ENCODE measurements at places on chromosomes 7 and 10.

DNA sequence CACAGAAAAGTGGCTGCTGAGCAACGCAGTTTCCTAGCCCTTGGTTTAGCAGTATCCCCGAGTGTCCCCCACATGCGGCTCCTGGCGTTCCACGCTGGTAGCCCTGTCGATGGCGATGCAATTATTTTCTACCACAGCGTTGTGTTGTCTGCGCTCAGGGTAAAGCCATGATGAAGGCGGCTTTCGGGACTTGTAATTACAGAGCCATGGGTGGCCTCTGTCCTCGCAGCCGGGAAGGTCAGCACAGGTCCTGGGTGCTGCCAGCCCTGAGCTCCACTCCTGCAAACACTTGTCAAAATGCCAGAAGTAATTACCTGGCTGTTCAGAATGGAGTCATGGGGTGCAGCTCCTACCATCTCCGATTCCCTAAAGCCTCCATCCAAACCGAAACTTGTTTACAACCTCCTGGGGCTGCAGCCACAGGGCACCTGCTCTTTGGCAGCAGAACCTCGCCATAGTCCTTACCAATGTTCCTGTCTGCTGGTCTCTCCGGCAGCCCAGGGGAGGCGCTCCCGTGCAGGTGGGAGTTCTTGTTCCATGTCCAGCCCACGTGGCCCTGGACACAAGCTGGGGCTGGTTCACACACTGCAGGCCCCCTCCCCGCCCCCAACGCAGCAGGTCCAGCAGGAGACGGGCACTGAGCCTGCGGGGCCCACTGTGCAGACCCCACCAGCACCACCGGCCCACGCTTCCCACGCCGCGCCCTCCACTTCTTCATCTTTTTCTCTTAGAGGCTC lies 512.6 kb downstream of the PTPRN2 start:
- DNase-seq: no peak

DNA sequence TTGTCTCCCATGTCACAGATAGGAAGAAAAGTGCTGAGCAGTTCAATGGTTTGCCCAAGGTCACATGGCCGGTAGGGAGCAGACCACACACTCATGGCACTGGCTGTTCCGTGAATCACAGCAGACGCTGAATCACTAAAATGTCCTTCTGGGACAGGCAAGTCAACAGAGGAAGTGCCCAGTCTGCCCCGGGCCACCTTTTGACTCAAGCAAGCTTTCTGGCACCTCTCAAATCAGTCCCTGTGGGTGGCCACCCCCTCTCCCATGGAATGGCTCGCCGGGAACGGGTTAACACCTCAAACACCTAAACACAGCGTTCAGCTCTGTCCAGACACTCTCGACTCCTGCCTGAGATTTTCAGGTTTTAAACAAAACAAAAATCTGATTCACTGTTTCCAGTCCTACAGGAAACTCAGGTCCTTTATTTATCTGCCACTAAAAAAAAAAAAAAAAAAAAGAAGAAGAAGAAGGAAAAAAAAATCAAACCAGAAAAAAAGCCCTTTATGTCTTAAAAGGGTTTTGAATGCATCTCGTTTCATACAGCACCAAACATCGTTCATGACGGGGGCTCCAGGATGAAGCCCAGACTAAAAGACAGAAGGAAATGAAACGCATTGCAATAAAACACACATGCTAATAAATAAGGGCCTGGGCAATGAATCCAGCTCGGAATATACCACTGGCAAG lies 15.5 kb downstream of the CARD11 start:
- DNase-seq: no peak

DNA sequence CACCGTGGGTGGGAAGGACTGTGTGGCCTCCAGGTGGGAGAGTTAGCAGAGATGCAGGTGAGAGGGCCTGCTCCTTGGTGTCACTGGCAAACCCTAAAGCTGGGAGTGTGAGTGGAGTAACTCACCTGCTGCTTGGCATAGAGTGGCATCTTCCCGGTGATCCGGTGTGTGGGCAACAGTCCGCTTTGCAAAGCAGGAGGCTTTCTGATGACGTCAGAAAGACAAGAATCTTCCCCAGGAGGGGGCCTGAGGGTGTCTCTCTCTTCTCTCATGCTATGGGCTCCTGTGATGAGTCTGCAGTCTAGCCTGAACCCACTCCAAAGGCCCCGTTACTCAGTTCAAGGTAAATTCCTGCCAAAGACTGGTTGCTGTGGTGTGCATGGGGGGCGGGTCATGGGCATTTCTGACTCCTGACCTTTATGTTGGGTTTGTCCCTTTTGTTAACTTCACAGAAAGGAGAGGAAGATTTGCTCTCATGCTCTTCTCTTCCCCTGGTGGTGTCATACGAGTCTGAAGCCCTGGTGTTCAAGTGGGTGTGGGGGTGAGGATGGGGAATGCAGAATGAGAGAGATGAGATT lies 187.9 kb downstream of the GATA3 start:
- DNase-seq: no peak

GRCh38 chr10:29784175-29784773 lies 149.5 kb upstream of the SVIL start:
- DNase-seq: peak; percentile 98

DNA sequence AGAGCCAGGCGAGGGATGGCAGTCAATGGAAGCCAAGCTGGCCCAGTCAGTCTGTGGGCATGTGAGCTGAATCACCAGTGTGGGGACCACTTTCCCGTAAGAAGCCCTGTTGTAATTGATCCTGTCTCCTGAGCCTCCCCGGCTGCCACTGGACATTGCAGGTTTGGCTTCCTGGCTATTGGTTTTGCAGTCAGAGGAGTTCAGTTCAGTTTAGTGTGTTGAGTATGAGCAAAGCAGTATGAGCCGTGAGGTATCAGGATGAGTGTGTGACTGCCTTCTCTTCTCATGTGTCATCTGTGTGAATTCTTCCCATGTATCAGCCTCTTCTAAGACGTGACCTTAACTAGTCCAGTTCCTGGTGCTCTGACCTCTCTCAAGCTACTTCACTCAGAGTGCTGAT lies 227.4 kb downstream of the PRKG1 start:
- no peak for DNase-seq

GRCh38 chr10:118840071-118840775 lies 85.5 kb upstream of the CACUL1 start:
- no peak for DNase-seq

- no peak for DNase-seq
Measured at GRCh38 chr7:71348821-71349681, 217.1 kb downstream of the GALNT17 start.

- DNase-seq: no peak
Measured at GRCh38 chr7:22864301-22864700, 41.7 kb upstream of the TOMM7 start.

- DNase-seq: no peak
Measured at GRCh38 chr7:31646942-31647341, 40.1 kb upstream of the PPP1R17 start.

DNA sequence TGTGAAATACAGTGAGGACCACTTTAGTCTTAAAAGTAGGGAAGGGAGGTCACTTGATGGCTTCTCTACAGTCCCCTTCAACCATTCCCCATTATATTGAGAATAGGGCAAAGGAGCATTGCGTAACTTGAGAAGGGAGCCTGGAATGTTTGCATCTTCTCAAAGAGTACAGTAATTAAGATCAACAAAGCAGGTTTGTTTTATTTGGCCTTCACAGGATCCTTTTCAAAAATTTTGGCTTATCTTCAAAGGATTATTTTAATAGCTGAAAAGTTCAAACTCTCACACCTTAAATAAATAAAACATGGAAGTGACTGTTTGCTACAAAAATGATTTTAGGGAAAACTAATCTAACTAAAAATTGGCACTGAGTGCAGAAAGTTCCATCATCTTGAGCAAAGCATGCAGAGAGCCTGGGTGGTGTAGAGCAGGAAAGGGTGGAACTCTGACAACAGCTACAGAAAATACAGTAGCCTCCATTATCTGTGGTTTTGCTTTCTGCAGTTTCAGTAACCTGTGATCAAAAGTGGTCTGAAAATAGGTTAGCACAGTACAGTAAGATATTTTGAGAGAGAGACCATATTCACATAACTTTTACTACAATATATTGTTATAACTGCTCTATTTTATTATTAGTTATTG lies 214.0 kb downstream of the MDFIC start:
- no peak for DNase-seq

DNA sequence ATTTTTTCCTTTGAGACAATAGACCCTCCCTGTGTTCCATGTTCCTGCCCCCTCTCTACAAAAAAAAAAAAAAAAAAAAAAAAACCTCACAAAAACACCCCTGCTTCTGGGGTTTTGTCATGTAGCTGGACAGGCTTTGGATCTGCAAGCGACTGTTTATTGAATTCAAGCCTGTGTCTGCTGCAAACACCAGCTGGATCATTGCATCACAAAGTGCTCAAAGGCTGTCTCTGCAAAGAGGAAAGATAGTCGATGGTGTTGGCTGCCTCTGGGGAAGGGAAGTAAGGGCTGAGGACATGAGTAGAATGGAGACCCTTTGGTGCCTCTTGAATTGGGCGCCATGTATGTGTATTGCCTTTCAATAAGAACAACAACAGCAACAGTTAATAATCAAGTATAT lies 471.2 kb downstream of the PLXNA4 start:
- DNase-seq: no peak

GRCh38 chr10:6014241-6014761 lies 37.0 kb upstream of the IL15RA start:
- DNase-seq: no peak

DNA sequence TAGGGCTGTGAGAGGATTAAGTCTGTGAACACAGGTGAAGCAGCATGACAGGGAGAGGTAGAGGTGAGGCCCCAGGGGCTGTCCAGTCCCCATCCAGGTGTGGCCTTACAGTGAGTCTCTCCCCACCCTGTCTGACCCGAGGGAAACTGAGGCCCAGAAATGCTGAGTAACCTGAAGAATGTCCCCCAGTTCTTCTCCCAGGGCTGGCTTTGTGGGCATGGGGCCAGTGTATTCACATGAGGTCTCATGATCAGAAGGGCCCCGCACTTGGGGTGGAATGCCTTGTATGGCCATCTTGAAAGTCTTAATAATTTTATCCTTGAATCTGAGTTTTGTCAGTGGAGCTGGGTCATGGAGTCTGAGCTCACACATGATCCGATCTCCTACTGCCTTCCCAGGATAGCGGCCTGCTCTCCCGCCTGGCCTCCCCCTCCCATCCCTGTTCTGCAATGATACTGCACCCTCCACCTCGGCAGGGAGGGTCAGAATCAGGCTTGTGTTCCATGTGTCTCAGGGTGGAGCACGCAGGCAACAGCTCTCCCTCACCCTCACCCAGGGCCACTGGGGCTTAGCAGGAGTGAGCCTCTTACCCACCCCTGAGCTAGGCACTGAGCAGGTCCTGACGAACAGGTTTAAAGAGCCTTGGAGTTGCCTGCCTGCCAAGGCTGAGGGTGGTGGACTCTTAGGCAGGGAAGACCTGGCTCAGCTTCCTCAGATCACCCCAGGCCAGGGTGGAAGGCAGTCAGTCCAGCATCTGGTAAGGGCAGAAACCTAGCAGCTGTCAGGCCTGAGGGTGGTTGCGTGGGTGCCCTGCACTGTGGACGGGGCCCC lies 41.4 kb upstream of the NPFFR1 start:
- no peak for DNase-seq

DNA sequence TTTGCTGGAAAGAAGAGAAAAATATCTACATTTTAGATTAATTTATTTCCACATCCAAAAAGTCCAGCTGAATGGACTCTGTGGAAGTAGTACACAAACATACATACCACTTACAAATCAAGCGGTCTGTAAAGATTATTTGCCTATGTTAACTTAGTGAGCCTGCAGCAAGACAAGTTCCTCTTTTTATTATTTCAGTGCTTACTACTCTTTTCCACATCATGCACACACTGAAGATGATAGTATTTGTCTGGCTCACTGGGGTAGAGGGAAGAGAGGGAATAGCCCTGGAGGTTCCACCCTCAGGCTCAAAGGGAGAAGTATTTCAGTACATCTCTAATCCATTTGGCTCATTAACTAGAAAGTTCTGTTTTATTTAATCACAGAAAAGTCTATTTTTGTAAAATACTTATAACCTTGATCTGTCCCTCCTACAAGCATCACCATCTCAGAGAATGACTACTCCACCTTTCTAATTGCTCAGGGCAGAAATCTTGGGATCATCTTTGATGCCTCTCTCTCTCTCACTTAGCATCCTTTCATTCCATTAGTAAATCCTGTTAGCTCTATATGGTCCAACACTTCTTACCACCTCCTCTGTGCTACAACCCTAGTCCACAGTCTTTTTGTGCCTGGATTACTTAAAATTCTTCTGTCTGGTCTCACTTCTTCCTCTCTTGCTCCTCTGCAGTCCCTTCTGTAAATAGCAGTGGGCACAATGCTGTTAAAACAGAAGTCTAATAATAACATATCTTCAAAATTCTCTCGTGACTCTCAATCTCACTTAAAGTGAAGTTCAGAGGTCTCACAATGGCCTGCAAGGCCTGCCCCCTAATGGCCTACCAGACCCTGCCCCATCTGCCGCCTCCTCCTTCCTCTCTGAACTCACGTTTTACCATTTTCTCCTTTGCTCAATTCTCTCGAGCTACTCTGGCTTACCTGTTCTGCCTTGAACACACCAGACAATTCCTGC lies 64.3 kb upstream of the CCDC6 start:
- DNase-seq: no peak

DNA sequence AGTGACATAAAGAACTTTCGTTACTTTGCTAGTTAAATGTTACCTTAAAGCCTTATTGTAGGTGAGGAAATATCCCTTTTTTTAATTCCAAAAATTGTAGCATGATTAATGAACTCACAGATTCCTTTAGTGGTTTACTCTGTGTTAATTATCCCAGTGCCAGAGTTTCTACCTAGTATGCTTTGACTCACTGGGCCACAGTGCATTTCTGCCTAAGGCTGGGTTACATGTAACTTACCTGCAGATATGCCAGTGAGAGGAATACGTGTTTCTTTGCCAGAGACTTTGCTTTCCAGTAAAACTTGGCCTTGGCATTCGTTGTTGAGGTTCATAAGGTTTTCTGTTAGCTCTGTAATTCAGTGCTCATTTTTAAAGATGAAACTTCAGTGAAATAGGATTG lies 380.8 kb upstream of the LRGUK start:
- DNase-seq: no peak

DNA sequence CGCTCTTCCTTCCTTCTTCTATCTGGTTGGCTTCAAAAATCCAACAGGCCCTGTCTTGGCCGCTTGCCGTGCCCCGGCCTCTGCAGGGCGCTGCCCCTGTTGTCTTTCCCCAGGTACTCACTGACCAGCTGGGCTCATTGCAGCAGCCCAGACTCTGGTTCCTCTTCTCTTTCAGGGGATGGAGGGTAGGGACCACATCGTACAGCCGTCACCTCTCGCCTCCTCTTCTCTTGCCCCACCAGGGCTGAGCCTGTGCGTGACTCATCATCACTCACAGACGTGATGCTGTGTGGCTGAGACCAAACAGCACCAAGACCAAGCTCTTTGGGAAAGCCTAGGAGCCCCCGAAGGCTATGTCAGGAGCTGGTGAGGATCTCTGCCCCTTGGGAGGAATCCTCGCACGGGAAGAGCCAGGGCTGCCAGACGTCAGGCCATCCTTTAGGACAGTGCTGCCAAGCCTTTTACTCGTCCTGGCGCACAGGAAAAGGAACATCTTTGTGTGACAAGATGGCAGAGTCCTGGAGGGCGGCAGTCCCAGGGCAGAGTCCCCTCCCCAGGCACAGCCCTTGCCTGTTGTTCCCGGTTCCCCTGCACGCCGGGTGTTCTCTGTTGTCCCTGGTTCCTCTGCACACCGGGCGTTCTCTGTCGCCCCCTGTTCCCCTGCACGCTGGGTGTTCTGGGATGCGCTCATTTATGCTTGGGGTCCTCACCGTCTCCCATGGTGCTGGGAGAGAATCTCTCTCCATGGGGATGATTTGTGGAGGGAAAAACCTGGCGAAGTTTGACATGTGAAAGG lies 188.5 kb upstream of the SHH start:
- DNase-seq: no peak

Measured in brain pericyte (primary cell).